ENCODE measurements at places on chromosomes 11 and 22. TPM values are rescaled to one million over a fixed set of nuclear protein-coding genes. Genes with fewer than 3 reads are reported as not detected.

JRKL gene
- total RNA-seq, result 19.1 TPM

SLN gene
- 28.1 TPM for total RNA-seq

MYH9 gene
- 150 TPM for total RNA-seq

CSRP3 gene
- 24.0 TPM for total RNA-seq

TSPAN18 gene
- 32.2 TPM for total RNA-seq

LARGE1 gene
- 27.9 TPM for total RNA-seq
